ENCODE measurements at places on chromosomes 16 and 17. TPM values are rescaled to one million over a fixed set of nuclear protein-coding genes. Genes with fewer than 3 reads are reported as not detected.

The ATP2A3 gene
- 0.32 TPM for total RNA-seq

The ERN1 gene
- total RNA-seq, result 3.0 TPM

The TCAP gene
- total RNA-seq, result 0.07 TPM

The P2RX5 gene
- total RNA-seq, result 12.0 TPM

The UBALD1 gene
- 29.4 TPM for total RNA-seq

The SLC7A6 gene
- 6.5 TPM for total RNA-seq

The MT4 gene
- total RNA-seq, result not detected

The TP53TG3 gene
- total RNA-seq, result not detected

The C17orf78 gene
- total RNA-seq, result not detected

The NMT1 gene
- total RNA-seq, result 103 TPM

The SCGB1C2 gene
- not detected for total RNA-seq

The ITGA2B gene
- total RNA-seq, result not detected

The LPCAT2 gene
- not detected for total RNA-seq

The AATK gene
- total RNA-seq, result not detected

Measured in MG63 (cell line).